Activated CD4-positive, alpha-beta T cell treated with anti-CD3 and anti-CD28 coated beads, Interleukin-2, amount 50 U/mL, for 24 hours (primary cell): ENCODE measurements at places on chromosomes 5 and 9.

DNA sequence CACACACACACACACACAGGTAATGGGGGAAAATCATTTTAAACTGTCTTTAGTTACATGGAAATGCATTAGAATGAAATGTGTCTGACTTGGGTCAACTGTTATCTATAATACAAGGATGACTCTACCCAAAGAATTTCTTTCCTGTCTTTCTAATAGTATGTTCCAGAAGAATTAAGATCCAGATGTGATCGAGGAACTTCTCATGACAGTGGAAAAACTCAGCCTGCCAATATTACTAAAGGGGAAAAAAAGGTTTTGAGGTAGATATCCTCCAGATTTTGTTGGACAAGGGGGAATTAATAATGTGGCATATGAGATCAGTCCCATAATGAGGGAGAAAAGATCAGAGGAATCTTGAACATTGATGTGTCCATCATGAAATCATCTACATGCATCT is 190.6 kb upstream of the MAP3K1 start:
- no peak for DNase-seq

GRCh38 chr5:1175015-1175414 is 26.4 kb upstream of the SLC6A19 start:
- no peak for DNase-seq

- no peak for DNase-seq
Observed at GRCh38 chr5:8861764-8862163, 684.1 kb downstream of the SEMA5A start.

- no peak for DNase-seq
Observed at GRCh38 chr5:40121236-40121635, 558.5 kb upstream of the PTGER4 start.

DNA sequence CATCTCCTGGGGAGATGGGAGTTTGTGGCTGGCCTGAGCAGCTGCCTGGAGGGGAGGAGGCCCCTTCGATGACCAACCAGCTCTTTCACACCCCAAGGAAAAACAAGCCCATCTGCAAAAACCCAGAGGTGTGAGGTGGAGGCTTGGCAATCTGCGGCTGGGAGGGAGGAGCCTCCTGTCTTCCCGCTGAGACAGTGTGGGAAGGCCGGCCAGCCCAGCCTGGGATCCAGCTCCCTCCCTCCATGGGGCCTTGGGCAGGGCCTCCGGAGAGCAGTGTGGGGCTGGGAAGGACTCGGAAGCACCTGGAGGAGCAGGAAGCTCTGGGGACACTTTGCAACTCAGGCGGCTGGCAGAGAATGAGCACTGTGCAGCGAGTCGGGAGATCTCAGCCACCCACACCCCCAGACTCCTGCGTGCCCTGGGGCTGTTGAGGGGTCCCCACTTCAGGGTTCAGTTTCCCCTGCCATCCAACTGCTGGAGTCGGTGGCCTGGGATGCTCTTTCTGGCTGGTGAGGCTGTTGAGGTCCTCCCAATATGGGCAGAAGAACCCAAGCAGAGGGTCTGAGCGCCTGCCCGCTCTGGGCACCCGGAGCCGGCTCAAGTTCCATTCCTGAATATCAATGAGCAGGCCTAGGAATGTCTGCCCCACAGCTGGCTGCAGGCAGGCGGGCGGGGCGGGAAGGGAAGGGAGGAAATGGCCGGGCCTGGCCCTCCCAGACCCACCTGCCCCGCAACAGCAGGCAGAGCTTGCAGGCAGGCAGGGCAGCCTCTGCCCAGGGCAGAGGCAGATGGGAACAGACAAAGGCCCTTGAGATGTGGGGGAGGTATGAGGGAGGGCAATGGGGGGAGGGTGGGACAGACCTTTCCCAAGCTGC is 101.1 kb downstream of the FGF18 start:
- no peak for DNase-seq

DNA sequence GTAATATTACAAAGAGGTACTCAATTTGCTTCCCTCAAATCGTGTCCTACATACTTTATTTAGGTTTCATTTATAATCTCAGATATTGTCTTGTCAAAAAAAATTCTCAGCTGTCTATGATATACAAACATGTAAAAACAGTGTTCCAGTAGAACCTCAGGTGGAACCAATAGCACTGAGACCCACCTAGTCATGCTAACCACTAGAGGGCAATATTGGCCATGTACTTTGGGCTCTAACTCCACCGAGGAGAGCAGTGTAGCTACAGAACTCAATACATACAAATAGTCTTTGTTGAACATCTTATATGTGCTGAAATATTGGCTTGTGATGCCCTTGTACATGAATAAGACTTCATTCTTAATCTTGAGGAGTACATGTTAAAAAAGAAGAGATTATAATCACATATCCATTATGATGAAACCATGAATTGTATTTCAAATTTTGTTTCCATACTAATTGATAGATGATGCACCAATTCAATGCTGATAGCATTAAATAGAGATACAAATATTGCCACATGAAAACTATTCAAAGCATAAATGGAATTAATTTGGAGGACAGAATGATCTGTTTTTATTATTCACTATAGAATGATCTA is 71.2 kb upstream of the CNTLN start:
- no peak for DNase-seq

DNA sequence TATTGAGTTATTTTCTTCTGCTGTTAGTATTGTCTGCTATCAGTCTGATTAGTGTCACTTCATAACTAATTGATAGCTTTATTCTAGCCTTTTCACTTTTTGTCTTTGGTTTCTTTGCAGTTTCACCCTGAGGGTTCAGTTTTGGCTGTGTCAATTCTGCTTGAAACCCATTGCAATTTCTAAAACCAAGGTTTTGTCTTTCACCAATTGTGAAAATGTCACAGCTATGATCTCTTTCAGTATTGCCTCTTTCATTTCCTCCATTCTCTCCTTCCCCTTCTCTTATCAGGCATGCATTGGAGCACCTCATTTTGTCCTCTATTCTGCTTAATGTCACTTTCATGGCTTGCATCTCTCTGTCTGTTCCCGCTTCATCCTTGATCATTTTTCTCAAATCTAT is 248.1 kb downstream of the YTHDC2 start:
- no peak for DNase-seq

GRCh38 chr9:86828631-86829030 is 118.7 kb downstream of the GAS1 start:
- no peak for DNase-seq

DNA sequence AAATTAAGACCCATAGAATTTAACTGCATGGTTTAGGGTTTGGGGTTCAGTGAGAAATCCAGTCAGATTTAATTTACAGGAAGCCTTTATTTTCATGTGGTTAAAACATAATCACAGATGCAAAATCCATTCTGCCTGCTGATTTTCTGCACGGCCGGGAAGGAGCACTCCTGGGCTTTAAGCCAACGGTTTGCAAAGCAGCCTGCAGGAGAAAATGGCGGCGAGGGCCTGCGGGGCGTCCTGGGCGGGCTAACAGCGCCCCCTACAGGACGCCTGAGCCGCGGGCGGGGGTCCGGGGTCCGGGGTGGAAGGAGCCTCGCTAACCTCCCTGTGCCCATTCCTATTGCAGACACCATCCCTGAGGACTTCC is 47.6 kb downstream of the THBS4 start:
- DNase-seq = peak; percentile 41

- DNase-seq = no peak
Observed at GRCh38 chr5:5470933-5471332, 48.5 kb downstream of the ICE1 start.

DNA sequence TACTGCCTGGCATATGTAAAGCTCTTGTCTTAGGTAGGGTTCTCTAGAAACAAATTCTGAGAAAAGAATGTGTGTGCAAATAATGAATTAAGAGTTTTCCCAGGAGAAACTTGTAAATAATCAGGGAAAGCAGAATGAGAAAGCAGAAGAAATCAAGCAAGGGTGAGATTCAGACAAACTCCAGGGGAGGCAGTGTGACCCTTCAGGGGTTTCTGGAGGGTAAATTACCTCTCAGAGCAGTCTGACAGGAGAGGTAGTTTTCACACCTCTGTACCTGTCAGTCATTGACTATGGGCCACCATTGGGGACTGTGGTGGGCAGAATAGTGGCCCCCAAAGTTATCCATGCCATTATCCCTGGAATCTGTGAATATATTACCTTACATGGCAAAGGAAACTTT is 124.6 kb downstream of the KCTD16 start:
- DNase-seq = no peak

DNA sequence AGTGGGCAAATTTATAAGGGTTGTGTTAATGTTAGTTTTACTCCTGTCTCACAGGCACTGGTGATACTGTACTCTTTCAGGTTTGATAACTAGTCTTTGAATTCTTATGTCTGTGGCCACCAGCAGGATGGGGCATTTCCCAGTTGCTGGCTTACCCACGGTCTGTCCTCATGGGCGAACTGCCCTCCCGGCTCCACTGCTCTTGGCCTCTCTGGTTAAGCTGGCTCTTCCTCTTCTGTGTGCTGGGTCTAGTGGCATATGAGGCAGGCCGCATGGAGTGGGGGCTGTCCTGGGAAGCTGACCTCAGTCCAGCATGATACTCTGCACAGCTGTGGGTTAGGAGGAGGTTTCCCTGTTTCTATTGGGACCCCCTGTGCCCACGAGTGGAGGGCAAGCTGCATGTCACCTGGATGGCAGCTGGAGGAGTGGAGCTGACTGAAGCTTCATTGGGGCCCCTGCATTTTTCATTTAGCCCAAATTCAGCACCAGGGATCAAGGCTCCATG is 19.5 kb downstream of the PHF2 start:
- no peak for DNase-seq

DNA sequence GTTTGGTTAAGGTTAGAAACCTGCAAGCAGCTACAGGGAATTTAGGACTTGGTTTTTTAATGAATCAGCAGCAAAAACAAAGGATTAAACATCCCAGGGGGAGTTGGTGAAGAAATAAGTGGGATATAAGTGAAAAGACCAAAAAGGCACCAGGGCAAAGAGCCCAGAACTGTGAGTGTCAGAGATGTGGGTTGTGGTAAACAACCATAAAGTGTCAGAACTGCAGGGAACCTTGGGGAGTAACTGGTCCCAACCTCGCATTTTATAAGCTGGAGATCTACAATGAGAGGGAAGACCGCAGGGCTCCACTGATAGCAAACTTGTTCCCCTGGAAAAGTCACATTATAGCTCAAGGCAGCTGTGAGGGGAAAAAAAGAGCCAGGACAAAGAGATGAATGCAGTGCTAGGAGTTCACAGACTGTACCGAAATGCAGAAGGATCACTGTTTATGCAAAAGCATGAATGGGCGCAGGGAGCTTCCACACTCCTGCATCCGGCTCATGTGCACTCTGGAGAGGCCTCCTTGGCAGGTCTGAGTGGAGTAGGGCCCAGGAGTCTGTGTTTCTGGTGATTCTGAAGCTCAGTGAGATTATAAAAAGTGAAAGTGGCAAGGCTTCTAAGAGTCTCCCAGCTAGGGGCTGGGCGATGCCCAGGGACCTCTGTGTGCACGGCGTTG is 156.3 kb downstream of the GOLPH3 start:
- DNase-seq = no peak

DNA sequence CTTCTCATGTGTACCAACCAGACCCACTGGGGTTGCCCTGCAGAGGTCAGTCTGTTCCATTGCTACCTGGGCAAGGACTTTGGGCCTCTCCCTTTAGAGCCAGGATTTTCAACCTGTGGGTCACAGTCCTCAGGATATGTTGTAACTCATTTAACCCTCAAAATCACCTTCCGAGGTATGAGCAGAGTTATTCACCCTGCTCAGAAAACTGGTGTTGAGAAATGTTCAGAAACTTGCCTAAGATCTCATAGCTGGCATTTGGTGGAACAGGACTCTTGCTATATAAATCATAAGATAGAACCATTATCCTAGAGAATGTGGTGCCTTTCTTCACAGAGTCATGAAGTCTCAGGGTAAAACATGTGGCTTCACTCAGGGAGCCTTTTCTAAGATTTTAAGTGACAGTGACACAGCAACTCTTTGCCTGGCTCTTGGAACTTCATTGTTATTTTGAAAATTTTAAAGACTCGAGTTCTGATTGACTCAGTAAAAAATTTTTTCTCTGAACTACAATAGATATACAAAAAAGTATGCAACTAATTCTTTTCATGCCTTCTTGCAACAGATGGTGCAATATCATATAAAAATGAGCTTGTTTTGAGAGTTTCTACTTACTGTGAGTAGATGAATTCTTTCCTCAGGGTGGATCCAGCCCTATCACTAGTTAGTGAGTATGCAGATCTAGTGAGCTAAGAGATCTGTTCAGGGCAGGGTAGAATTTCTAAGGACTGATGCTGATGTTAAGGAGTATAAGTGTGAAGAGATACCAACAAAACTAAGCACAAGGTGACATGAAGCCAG is 29.5 kb downstream of the CAST start:
- no peak for DNase-seq

- DNase-seq = no peak
Observed at GRCh38 chr5:136035837-136036236, 7.0 kb downstream of the TGFBI start.

DNA sequence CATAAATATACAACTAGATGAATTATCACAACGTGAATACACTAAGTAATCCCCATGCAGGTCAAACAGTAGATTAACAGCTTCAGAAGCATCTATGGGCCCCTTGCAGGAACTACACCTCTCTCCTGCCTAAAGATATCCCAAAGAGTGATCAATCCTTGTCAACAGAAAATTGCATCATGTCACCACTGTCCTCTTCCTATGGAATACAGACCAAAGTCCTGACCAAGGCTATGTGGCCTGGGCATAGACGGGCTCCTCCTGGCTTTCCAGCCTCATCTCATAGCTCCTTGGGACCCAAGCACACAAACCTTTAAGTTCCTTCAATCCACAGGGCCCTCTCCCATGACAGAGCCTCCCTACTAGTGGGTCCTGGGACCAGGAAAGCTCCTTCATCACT is 25.3 kb downstream of the NIPAL4 start:
- DNase-seq = no peak

- no peak for DNase-seq
Observed at GRCh38 chr5:135890867-135891266, 4.8 kb downstream of the IL9 start.

GRCh38 chr5:169521366-169521983 is 62.1 kb upstream of the SPDL1 start:
- no peak for DNase-seq

DNA sequence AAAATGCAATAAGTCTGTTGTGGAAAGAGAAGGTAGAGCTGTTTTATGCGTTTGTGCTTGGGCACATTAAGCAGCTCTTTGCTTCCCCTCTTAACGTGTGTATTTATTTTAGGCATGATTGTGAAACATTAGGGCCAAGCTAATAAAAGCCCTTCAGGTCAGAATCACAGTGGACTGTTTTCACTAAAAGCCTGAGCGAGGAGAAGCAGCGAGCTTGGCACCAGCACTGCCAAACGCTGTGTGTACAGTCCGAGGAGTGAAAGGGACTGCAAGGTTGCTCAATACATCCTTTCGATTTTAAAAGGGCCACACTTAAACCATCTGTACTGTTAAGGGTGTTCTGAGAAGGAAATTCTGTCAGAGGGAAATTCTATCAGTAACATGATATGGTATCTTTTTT is 107.2 kb upstream of the CKMT2 start:
- DNase-seq = no peak
